ENCODE measurements at places on chromosomes 7 and 10.

DNA sequence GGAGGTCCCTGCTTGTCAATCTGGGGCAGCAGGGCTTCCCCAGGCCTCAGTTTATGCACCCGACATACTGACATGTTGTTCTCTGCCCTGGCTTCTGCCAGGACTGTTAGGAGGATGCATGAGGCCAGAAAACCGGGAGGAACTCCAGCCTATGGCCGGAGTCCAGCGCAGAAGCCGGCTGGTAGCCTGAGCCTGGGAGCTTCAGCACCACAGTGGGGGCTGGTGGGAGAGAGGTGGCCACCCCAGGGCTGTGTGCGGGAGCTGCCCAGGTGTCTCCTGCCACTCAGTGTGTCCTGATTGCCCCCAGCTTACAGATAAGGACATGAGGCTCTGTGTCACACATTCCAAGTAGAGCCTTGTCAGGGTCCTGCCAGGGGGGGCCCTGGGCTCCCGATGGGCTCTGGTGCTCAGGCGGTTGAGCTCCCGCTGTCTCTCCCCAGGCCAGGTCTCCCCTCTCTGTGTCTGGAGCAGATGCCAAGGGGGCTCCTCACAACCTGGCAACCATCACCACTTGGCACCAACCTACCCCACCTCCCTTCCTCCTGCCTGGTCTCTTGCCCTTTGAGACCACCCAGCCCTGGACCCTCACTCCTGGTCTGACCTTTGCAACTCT lies 32.3 kb downstream of the PPIF start:
- no peak for DNase-seq

GRCh38 chr7:32588657-32589056 lies 93.4 kb downstream of the AVL9 start:
- no peak for DNase-seq

DNA sequence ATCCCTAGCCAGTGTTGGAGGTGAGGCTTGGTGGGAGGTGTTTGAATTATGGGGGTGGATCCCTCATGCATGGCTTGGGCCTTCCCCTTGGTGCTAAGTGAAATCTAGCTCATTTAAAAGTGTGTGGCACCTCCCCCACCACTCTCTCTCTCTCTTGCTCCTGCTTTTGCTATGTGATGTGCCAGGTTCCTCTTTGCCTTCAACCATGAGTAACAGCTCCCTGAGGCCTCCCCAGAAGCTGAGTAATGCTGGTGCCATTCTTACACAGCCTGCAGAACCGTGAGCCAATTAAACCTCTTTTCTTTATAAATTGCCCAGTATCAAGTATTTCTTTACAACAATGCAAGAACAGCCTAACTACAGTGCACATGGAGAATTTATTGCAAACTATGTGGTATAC lies 188.8 kb upstream of the POT1 start:
- no peak for DNase-seq

GRCh38 chr10:92845921-92846320 lies 2.4 kb upstream of the EXOC6 start:
- DNase-seq, result no peak

DNA sequence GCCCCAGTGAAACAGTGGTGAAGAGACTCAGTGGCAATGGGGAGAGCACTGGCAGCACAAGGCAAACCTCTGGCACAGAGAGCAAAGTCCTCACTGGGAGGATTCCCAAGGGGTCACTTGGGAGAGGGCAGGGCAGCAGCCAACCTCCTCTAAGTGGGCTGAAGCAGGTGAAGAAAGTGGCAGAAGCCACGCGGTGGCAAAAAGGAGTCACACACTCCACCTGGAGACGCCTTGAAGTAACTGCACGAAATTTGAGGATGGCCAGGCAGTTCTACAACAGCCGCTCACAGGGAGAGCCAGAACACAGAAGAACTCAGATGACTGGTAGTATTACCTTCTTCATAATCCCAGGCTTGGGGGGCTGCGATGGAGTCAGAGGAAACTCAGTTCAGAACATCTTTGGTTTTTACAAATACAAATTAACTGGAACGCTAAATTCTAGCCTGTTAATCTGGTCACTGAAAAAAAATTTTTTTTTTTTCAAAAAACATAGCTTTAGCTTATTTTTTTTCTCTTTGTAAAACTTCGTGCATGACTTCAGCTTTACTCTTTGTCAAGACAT lies 574 bp upstream of the IL6 start:
- peak; percentile 17 for DNase-seq

DNA sequence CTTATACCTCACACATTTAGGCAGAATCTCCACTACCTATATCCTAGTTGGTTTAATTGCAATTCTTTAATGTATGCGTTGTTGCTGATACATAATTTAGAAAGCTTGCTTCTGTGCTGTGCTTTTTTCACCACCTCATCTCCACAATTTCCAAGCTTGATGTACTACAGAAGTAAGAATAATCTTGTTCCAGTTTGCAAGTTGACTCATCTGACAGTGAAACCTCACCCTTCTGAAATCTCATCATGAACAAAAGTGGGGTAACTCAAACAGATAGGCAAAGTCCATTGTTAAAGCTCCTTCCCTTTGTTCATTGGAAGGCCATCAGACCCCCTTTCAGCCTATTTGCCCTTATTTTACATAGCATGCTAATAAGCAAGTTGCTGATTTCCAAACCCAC lies 13.6 kb downstream of the EIF4EBP2 start:
- DNase-seq, result no peak

- DNase-seq, result peak; percentile 53
Observed at GRCh38 chr7:45259966-45260646, 102.5 kb downstream of the RAMP3 start.

GRCh38 chr7:123787220-123788007 lies 38.6 kb upstream of the WASL start:
- no peak for DNase-seq

DNA sequence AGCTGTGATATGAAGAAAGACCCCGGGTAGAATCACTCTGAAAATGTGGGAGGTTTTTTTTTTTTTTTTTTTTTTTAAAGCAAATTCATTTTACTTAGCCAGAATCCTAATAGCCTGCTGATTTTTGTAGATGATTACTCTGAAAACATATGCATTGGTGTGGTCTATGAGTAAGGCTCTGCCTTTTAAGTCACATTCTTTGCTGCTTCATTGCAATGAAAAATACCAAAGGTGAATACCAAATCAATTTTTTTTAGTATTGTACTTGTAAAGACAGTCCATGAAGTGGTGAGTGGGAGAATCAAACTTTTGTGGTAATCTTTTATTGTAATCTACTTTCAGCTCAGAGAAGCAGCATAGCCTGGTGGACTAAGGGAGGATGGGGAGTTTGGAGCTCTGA lies 130.3 kb downstream of the SDK1 start:
- no peak for DNase-seq

- DNase-seq, result no peak
Observed at GRCh38 chr10:125162120-125162931, 2.0 kb upstream of the CTBP2 start.

DNA sequence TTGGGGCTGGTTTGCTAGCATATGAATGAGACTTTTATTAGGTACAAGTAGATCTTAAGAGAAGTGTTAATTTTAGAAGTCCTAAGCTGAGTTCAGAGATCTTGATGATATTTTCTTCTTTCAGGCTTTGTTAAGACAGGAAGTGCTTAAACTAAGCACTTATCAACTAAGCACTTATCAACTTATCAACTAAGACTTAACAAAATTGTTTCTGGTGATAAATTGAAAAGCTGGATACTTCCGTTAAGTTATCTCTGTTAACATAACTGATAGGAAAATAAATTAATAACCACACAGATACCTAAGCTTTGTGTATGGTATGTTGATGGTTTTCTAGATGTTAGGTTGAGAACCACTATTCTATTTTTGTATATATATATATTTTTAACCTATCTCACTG lies 113.7 kb downstream of the PHTF2 start:
- no peak for DNase-seq

- no peak for DNase-seq
Observed at GRCh38 chr10:35912615-35913569, 270.8 kb upstream of the FZD8 start.

DNA sequence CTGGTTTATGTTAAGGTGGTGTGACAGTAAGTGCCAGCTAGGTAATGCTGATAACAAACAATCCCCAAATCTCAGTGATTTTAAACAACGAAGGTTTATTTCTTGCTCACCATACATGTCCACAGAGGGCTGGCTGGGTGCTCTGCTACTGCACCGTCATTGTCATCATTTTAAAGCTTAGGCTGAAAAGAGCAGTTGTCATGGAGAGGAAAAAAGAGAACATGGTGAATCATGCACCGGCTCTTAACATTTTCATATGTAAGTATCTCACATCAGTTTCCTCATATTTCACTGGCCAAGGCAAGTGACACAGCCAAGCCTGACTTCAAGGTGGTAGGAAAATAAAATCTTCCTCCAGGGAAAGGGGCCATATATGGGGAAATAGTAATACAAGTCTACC lies 746.9 kb downstream of the SORCS3 start:
- no peak for DNase-seq

DNA sequence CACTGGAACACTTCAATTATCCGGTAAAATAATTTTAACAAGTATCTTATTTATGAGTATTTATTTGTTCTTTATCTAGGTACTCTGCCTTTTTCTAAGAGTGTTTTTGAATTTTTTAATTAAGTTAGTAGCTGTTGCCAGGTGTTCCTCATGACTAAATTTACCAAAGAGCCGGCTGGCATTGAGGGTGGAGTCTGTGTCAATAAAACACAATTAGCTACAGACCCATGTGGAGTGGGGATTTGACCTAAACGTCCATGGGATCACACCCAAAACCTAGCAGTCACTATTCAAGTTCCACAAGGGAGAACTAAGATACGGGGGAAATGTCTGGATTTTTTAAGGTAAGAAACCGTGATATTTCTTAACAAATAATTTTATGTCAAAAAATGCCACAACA lies 9.8 kb downstream of the SLC16A12 start:
- no peak for DNase-seq

Data from stimulated activated naive CD4-positive, alpha-beta T cell treated with Interleukin-2 at 50 U/mL for 16 hours (primary cell).